NT2/D1 (cell line): ENCODE measurements at places on chromosomes 7 and 10.

DNA sequence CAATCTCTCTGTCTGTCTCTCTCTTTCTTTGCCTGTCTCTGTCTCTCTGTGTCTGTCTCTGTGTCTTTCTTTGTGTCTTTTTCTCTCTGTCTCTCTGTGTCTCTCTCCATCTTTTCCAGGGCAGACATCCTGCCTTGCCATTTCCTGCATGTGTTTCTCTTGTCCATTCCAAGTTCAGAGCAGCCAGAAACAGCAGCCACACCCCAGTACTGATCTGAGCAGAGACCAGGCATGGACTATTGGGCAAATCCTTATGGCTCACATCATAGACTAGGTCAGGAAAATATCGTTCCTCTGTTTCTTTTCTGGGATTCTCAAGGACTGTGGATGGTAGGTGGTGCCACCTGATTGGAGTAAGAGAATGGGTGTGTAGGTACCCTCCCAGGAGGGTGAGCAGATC, 95.8 kb downstream of the RAMP3 start:
- DNase-seq, result no peak

DNA sequence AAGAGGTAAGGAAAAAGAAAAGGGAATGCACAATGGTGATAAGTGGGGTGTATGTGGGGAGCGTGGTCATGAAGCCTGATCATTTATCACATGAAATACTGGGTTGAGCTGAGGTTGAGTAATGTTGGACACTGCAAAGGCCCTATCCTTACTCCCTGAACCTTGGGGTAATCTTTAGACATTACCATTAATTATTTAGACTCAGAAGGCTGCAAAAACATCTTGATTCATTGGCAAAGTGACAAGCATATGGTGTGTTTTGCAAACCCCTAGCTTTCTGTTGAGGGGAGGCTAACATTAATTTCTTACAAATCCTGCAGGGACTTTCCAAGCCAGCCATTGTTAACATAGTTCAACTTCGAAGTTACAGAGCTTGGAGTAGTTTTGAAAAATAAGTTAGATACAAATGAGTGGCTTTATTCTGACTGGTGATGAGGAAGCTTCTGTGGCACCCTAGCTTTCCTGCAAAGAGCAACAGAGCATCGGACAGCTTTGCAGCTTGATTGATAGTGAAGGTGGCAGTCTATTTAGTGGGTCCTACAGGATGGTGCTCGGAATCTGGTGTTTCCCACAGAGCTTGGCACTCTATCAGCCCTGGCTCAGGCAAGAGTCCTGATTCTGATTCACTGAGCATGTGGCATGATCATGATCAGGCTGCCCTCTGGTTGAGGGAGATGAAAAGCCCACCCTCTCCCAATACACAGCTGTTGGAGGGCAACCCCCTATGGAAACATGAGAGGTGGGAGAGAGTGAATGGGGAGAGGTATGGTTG, 153.7 kb upstream of the NPVF start:
- DNase-seq, result no peak

- DNase-seq, result no peak
These were observed 6.3 kb downstream of the FAS start for GRCh38 chr10:88996927-88997326.

GRCh38 chr7:83821866-83822265, 172.9 kb upstream of the SEMA3E start:
- no peak for DNase-seq

DNA sequence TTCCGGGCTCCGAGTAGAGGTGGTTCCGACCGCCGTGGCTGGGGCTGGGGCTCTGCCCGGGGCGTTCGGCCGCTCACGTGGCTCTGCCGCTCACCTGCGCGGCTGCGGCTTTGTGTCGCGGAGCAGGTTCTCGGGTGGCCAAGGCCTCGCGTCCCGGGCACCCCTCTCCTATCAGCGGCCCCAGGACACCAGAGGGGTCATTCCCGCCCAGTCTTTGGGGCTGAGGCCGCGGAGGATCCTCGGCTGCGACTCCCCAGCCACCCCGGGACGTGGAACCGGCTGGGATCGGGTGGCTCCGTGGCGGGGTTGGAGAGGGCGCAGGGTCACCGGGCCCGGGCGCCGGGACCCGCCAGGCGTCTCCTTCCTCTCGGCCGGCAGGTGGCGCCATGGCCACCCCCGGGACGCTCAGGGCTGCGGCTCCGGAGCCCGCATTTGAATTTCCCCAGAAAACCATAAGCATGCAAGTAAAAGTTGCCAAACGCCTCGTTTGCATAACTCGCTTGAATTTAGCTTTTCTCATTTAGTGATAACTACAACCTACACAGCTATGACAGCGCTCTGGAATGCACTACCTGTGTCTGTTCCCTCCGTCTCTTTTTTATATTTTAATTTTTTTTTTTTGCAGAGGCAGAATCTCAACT, 1.2 kb downstream of the COL26A1 start:
- DNase-seq, result peak; percentile 63

DNA sequence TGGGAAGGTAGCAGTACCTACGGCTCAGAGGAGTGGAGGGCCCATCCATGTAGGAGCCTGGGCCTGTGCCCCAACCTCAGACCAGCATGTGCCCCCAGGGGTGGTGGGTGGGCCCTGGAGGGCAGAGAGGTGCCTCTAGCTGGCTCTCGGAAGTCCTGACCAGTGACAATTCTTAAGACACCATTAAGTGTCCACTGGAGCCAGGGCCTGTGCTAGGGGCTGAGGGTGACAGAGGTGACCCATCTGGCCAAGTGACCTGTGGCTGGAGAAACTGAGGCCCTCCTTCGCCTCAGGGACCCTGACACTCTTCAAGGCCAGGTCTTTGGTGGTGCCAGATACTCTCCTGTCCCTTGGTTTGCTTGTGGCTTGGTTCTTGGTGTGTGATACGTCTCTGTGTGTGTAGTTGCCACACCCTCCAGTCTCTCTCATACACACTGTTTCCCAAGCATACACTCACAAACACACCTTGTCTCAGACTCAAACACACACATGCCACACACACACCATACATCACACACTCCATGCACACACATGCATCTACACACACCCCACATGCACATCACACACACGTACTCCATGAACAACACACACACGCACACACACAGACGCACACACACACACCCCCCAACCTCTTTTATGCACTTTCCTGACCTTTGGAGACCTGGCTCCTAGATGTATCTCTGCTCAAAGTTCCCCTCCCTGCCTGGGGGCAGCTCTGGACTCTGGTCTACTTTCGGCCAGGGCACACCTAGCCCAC, 897 bp upstream of the RAMP3 start:
- DNase-seq, result no peak

DNA sequence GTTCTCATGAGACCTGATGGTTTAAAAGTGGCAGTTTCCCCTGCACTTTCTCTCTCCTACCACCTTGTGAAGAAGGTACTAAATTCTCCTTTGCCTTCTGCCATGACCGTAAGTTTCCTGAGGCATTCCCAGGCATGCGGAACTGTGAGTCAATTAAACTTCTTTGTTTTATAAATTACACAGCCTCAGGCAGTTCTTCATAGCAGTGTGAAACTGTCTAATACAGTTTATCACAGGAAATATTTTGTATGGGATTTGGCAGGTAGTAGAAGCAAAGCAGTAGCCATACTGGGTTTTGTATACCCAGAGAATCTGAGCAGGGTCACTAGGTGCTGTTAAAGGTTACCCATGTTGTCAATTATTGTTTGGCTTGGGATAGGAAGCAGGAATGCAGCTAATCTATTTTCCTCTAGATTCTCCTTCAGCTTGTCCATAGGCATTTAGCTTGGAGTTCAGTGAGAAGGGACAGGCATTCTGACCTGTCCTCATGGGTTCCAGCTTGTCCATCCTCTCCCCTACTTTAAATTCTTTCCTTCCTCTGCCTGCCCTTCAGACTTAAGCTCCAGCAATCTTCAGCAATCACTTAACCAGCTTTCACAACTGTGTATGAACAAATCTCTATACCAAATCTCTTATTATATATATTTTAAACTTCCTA, 186.7 kb downstream of the PCLO start:
- no peak for DNase-seq

- no peak for DNase-seq
These were observed 541.5 kb upstream of the C7orf33 start for GRCh38 chr7:148049068-148049467.

DNA sequence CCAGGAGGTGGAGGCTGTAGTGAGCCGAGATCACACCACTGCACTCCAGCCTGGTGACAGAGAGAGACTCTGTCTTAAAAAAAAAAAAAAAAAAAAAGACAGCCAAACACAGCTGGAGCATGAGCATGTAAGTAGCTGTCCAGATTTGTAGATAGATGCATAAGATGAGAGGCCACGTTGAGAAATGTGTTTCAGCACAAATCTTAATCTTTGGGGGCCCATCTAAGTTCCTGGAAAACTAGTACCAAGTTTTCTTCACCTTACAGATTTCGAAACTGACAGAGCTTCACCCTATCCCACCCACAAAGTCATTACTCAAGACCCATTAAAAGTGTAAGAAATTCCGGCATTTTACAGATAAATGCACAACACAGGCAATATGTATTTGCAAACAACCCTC, 208.2 kb downstream of the PARD3 start:
- DNase-seq, result no peak

GRCh38 chr10:119817991-119818888, 54.4 kb downstream of the MCMBP start:
- no peak for DNase-seq

GRCh38 chr7:8605221-8605620, 171.8 kb downstream of the NXPH1 start:
- no peak for DNase-seq

- no peak for DNase-seq
These were observed 210.3 kb downstream of the INHBA start for GRCh38 chr7:41492603-41493002.

GRCh38 chr10:119620241-119621077, 23.7 kb upstream of the TIAL1 start:
- DNase-seq, result no peak

DNA sequence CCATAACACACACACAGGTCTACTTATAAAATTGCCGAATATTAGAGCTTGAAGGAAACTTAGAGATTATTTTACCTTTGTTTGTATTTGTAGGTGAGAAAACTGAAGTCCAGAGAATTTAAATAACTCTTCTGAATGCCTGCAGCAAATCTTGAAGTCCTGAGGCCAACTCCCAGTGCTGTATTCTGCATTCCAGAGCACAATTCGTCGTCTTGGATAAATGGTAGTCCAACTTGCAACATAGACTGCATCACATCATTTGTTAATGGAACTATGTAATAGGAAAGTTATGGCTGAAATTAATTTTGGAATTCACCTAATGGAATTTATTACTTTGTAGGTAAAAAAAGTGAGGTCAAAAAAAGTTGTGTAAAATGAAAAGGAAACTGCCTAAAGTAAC, 37.3 kb upstream of the SEMA3D start:
- no peak for DNase-seq
